ENCODE measurements at places on chromosomes 4 and X.

DNA sequence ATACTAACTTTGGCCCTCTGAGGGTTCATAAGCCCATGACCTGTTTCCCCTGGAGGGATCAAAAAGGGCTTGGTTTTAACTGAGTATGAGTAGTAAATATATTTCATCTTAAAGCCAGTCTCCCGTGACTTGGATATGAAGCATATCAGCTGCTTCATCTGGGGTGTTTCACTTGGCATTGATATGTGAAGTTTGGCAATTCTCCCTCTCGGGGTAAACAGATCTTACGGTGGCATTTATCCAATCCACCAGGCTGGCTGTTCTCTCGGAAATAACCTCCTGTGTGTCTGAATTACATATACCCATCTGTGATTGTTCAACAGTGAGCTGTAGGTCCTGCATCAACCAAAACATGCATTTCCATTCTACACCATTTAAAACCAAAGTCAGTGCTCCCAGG, 130.7 kb downstream of the ADAM29 start:
- DNase-seq: no peak

DNA sequence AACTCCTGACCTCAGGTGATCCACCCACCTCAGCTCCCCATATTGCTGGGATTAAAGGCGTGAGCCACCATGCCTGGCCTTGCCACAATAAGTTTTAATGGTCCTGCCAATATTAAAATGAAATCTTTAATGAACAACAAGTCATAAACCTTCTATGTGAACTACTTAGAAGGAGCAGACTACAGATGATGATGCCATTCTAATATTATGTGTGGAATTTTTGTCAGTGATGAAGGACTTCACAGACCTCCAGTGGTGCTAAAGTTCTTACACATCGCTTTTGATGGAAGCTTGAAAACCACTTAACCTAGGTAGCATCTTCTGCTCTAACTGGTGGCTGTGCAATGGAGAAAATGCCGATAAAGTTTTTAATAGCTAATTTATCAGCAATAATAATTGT, 331.4 kb downstream of the CCSER1 start:
- no peak for DNase-seq

DNA sequence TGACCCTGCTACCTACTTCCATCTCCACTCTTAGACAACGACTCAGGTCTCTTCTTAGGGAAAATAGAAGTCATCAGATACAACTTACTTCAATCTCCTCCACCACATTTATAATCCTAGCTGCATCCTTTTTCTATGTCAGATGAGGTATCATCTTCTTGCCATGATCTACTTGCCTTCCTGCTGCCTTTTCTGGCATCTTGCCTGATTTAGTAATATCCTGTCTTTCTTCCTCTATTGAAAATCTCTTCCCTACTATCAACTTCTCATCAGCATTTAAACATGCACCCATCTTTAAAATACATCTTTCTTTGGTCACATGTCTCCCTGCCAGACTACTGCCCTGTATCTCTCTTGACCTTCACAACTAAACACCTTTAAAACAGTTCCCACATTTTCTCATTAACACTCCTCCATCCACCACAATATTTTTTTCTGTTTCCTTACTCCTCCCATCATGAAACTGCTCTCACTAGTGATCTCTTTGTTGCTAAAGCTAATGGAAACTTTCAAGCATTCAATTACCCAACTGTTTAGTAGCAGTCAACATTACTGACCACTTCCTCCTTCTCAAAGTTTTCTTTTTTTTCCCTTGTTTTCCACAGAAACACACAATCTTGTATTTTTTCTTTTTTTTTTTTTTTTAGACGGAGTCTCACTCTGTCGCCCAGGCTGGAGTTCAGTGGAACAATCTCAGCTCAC, 100.8 kb upstream of the CXorf66 start:
- no peak for DNase-seq

DNA sequence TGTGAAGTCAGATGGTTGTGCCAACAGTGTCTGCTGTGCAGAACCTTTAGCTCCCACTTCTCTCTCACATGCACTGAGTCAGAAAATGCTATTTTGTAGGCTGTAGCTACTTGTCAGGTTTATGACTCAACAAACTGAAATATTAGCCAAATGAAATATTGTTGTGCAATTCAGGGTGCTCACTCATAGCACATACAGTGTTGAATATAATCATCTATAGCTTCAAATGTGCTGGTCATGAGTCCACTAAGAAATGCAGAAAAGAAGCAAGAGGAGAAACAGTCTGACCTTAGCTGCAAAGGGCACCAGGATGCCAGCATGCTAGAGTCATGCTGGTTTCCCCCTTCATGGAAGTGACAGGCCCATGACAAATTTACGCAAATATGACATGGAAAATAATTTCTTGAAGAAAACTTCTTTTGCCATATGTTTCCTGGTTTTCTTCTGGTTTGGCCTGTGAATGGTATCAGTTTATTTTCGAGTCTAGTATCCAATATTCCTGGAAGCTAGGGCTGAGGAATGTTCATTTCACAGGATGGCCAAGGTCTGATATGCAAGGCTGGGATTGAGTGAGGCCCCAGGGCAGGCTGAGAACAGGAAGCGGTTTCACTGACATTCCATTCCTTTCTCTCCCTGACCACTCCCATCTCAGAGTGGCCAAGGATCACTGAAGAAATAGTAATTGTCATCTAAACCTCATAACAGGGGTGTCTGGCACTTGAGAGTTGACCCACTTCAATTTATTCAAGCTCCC, 10.3 kb upstream of the CXCL2 start:
- no peak for DNase-seq

- no peak for DNase-seq
Observed at GRCh38 chr4:145289403-145290076, 109.2 kb upstream of the OTUD4 start.

GRCh38 chrX:154321594-154321993, 26.0 kb downstream of the TKTL1 start:
- no peak for DNase-seq

- DNase-seq: no peak
Observed at GRCh38 chr4:158202481-158202880, 7.8 kb upstream of the TMEM144 start.

DNA sequence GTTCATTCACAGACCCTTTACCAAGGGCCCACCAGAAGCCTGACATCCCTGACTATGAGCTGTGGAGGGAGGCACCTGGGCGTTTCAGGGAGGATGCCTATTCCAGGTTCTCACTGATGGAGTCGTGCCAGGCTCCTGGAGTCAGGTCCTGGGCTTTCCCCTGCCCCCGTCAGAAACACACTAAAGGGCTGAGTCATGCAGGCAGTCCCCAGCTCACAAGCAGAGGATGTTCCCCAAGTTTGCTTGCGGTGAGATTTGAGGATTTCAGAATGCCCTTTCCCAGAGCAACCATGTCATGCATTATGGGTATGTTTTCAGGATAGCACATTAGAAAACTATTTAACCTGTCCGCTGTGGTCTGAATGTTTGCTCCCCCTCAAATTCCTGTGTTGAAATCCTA, 45.2 kb downstream of the FHDC1 start:
- no peak for DNase-seq

DNA sequence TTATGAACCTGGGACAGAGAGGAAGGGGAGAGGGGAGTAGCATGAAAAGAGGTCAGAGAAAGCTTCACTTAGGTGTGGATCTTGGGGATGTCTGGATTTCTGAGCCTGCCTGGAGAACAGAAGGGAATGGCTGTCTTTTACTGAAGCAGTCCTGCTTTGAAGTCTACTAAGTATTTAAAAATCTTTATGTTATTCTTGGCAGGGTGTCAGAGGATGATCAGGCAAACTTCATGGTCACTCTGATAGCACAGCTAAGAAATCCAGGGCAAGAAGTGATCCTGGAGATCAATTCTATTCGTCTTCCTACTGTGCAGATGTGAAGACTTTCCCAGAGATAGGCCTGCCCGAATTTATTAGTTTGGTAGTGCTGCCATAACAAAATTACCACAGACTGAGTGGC, 464.4 kb upstream of the BOD1L1 start:
- DNase-seq: no peak

- DNase-seq: no peak
Observed at GRCh38 chrX:15973299-15973698, 118.7 kb upstream of the AP1S2 start.

GRCh38 chrX:1076871-1077651, 135.4 kb downstream of the CRLF2 start:
- no peak for DNase-seq

DNA sequence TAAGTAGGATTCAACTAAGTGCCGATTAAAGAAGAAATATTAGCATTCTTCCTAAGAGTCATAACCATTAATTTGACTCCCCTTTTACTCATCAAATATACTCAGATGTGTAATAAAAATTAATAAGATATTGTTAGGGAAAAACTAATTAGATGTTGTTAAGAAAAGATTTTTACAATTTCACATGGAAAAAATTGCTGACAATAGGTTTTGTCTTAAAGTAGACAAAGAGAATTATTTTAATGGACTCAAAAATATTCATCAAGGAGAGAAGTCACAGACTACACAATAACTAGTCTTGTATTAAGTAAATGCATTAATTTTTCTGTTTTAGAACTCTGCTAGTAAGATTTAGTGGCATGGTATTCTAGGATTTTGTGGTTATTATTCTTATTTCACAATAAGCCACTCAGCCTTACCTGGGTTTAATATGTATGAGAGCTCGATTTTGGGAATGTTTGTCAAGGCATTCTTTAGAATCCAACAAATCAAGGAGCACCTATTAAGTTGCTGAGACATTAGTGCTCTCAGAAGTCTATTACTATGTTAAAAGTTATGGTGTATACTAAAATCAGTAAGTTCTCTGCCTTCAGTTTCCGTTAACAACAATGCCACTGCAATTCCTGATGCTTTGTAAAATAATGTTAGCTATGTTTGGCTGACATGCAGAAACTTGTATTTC, 110.2 kb upstream of the UGT8 start:
- no peak for DNase-seq

- no peak for DNase-seq
Observed at GRCh38 chr4:162865102-162865501, 301.6 kb downstream of the NAF1 start.

DNA sequence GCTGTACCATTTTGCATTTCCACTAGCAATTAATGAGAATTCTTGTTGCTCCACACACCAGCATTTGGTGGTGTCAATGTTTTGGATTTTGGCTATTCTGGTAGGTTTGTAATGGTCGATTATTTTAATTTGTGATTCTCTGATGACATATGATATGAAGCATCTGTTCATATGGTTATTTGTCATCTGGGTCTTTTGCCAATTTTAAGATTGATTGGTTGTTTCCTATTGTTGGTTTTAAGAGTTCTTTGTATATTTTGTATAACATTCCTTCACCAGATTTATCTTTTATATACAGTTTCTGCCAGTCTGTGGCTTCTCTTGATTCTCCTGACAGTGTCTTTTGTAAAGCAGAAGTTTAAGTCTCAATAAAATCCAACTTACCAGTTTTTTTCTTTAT, 18.5 kb upstream of the BDH2 start:
- no peak for DNase-seq

DNA sequence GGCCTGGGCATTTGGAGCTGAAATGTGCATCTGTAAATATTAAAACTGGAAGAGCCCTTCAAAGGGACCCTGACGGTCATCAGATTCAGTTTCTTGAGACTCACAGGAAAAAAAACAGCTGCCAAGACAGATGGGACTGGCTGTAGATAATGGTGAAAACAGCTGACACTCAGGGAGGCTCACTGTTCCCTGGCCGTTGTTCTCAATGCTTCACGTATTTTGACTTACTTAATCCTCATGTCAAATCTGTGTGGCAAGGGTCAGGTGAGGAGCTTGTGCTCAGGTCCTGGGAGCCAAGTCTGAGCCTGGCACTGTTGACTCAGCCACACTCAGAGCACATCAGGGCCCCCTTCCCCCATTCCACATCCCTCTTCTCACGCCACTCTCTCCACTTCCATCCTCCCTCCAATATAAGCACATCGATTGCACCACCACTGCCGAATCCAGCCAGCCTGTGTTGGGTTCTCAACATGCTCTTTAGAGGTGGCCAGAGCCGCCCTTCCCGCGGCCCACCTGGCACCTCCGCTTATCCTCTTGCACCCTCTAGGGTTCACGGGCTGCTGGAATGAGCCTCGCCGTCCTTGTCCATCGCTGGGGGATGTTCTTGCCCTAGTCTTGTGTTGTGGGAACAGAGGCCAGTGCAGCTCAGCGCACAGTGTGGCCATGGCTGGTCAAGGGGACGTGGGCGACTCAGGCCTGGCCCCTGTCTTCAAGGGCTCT, 40.1 kb downstream of the EVC start:
- no peak for DNase-seq

DNA sequence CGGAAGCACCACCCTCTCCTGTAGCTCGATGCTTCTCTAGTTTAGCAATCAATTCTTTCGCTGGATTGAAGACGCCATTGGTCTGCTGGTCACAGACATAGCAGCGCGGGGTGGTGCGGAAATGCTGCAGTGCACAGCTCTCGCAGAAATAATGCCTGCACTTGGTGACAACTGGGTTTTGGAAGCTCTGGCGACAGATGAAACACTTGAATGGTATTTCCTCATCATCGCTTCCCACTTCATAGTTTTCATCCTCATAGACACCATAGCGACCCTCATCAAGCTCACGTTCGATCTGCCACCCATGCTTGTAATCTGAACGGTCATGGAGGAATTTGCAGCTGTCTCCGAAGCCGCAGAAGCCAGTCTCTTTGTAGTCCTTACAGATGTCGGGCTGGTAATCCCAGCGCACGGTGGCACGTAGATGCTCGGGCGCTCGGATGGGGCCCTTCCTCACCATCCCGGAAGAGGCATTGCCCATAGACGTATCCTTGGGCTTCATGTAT, 854 bp downstream of the RNF113A start:
- peak; percentile 11 for DNase-seq

- no peak for DNase-seq
Observed at GRCh38 chr4:119233750-119234149, 21.2 kb downstream of the USP53 start.

DNA sequence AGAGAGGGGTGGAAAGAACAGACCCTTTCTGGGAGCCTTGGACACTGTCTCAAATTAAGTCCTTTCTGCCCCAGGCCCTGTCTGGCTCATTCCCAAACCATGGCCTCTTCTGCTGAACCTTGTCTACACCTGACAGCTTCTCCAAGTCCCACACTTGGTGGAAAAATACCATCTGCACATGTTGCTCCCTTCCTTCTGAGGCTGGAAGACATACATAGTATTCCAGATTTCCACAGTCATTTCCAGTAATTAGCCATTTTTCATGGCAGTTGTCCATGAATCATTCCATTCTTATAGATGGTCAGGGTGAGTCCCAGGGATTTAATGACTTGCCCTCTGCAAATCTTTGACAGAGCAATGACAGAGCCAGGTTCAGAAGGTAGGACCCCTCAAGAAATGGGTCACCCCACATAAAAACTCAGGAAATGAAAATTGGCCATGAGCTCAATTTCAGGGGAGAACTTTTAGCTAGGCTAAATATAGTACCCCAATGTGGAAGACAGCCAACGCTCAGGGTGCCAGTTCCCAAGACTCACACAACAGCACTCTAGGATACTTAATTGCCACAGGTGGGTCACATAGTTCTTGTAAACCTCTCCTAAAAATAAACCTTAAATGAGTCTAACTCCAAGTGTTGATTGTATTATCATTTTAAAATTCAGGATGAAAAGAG, 16.2 kb upstream of the DAPP1 start:
- no peak for DNase-seq

DNA sequence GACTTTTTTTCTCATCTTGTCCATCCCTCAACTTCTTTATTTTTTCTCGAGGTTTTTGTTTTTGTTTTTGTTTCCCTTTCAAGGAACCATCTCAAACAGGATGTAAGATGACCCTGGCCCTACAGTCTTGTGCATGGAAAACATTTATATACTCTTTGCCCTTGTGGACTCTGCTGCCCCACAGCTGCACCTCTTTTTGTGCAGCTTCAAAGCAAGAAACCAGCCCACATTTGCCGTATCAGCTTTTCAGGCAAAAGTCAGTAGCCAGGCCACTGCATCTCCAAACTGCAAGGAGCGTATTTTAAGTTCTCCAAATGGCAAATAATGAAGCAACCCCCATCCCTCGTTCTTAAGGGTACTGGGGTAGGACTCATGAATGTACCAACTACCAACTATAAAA, 756.5 kb downstream of the C4orf33 start:
- no peak for DNase-seq
